ENCODE measurements at places on chromosomes 12 and 14.

DNA sequence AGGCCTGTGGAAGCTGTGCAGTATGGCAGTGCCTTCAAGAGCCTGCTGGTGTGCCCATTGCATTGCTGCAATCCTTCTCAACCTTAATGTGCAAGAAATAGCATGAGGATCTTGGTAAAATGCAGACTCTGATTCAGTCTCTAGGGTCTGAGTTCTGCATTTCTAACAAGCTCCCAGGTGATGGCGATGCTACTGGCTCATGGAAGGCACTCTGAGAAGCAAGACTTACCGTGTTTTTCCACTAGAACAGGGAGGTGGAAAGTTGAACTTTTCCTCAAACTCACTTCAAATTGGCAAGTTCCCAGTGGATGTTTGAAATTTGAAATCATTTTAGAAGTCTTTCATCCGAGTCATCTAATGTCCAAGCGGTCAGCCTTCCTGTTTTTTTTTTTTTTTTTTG lies 55.5 kb downstream of the MYRFL start:
- no peak for DNase-seq

GRCh38 chr14:36617824-36618223 lies 35.4 kb upstream of the NKX2-8 start:
- DNase-seq, result no peak

- DNase-seq, result no peak
These were observed 1.9 kb upstream of the RFX4 start for GRCh38 chr12:106580671-106581508.

DNA sequence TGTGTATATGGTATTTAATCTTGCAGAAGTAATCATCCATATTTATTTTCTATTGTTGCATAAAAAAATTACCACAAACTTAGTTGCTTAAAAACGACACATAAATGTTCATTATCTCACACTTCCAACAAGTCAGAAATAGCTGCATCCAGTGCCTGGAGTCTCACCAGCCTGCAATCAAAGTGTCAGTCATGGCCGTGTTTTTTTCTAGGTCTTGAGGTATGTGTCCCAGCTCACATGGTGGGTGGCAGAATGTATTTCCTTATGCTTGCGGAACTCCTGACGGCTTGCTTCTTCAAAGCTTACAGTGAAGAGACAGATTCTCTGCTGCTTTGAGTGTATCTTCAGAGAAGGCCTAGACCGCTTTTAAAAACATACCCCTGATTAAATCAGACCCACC lies 670.2 kb upstream of the LMO3 start:
- DNase-seq, result no peak

- peak; percentile 5 for DNase-seq
These were observed 27.6 kb downstream of the PMCH start for GRCh38 chr12:102169922-102170621.

- DNase-seq, result no peak
These were observed 9.4 kb upstream of the DACT1 start for GRCh38 chr14:58628406-58628805.

GRCh38 chr12:32819424-32819823 lies 63.7 kb upstream of the YARS2 start:
- DNase-seq, result no peak

- no peak for DNase-seq
These were observed 226.7 kb upstream of the NAV3 start for GRCh38 chr12:77603946-77604345.

GRCh38 chr12:684416-684815 lies 21.2 kb upstream of the NINJ2 start:
- no peak for DNase-seq

All from cerebellum (tissue), 4 donors.